Skeletal muscle cell (primary cell): ENCODE measurements at places on chromosomes 3 and 15.

DNA sequence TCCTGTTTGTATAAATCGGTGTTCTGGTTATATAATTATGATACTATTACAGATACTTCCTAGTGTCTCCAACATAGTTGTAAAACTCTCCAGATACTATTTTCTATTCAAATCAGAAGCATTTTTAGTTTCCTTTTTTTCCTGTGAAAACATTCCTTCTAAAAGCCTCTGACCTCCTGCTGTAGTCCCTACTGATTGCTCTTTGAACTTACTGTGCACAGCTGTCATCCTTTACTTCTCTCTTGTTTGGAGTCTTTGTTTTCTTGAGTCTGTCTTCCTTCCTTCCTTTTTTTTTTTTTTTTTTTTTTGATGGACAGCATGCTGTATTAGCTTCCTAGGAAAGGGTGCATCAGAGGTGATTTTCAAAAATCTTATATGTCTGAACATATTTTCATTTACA lies 28.9 kb downstream of the NR2C2 start:
- no peak for DNase-seq

- no peak for DNase-seq
These were observed 27.5 kb upstream of the EOMES start for GRCh38 chr3:27749643-27750042.

DNA sequence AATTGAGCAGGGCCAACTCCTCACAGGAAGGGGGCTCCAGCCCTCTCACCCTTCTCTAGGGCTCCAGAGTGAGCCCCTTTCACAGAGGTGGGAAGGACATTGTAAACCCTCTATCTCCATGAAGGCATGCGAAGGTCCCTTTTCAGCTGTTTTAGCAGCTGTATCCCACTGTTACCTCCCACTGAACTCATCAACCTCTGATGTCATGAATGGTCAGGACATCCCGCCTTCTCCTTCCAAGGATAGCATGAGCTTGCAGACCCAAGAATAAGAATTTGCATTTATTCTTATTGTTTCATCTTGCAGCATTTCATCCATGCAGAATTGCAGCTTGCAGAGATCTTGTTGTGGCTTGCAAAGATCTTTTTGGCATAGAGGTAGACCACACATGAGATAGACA lies 24.3 kb upstream of the FGD5 start:
- DNase-seq: no peak

- DNase-seq: no peak
These were observed 54.7 kb downstream of the TP63 start for GRCh38 chr3:189685860-189686259.

GRCh38 chr3:74614107-74614967 lies at the start of gene CNTN3:
Gene CNTN3 (minus strand): TSS chr3:74614659. CDS start chr3:74521112, 93,547 bp downstream.
- DNase-seq: no peak

GRCh38 chr3:9602620-9603019 lies 46.7 kb upstream of the MTMR14 start:
- DNase-seq: no peak

DNA sequence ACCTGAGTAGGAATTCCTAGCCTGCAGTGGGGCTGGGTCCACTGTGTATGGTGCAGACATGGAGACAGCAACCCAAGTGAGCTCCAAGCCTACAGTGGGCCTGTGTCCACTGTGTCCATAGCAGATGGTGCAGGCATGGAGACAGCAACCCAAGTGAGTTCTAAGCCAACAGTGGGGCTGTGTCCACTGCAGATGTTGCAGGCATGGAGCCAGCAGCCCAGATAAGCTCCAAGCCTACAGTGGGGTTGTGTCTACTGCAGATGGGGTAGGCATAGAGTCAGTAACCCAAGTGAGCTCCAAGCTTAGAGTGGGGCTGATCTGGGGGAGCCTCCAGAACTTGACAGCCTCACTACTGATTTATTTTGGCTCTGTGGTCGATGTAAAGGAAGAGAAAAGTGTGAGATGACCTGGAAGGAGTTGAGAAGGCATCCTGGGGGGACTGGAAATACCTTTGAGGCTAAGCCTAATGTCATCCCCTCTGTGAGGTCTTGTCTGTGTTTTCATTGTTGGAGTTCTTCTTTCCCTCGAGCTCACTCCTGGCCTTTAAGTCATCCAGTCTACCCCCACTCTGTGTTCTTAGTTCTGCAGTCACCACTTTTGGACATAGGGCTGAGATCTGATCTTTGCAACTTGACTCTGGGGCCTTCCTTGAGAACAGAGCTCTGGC lies 22.4 kb upstream of the IL16 start:
- no peak for DNase-seq

GRCh38 chr15:33182926-33183325 lies 11.6 kb downstream of the FMN1 start:
- no peak for DNase-seq
